Hair follicular keratinocyte (primary cell): ENCODE measurements at places on chromosomes 3 and 15. TPM values are rescaled to one million over a fixed set of nuclear protein-coding genes. Genes with fewer than 3 reads are reported as not detected.

The P2RY1 gene
- total RNA-seq = 1.5 and 2.0 TPM in 2 replicates

The MAGEF1 gene
- total RNA-seq = 15.1 and 24.0 TPM in 2 replicates

The GPR62 gene
- not detected in 2 replicates for total RNA-seq

The EIF2A gene
- total RNA-seq = 171 and 234 TPM in 2 replicates

The CX3CR1 gene
- total RNA-seq = not detected in 2 replicates

The MYRIP gene
- total RNA-seq = not detected in 2 replicates

The CLDN16 gene
- not detected in 2 replicates for total RNA-seq

The DMXL2 gene
- 7.3 and 9.4 TPM in 2 replicates for total RNA-seq

The CCK gene
- total RNA-seq = 1.0 and 2.8 TPM in 2 replicates

The XYLB gene
- 2.5 and 2.7 TPM in 2 replicates for total RNA-seq

The WDR72 gene
- 0.19 TPM in 1 of 2 replicates, not detected in the other for total RNA-seq

The SPINT1 gene
- total RNA-seq = 210 and 272 TPM in 2 replicates

The PRKAR2A gene
- 26.9 and 29.5 TPM in 2 replicates for total RNA-seq

The NXPE3 gene
- total RNA-seq = 11.3 and 17.0 TPM in 2 replicates

The PRC1 gene
- 38.0 and 169 TPM in 2 replicates for total RNA-seq

The ACTC1 gene
- not detected in 2 replicates for total RNA-seq

The LRRC15 gene
- total RNA-seq = not detected in 2 replicates

The KNG1 gene
- not detected in 2 replicates for total RNA-seq

The FBXL22 gene
- total RNA-seq = 0.23 and 0.30 TPM in 2 replicates

The ROPN1 gene
- total RNA-seq = not detected in 2 replicates

The PCYT1A gene
- 52.6 and 67.2 TPM in 2 replicates for total RNA-seq

The ALDH1A2 gene
- 0.70 TPM in 1 of 2 replicates, not detected in the other for total RNA-seq

The FSIP1 gene
- 0.76 and 2.0 TPM in 2 replicates for total RNA-seq

The EXD1 gene
- 0.57 TPM in 1 of 2 replicates, not detected in the other for total RNA-seq

The NR2E3 gene
- not detected in 2 replicates for total RNA-seq

The CBLB gene
- total RNA-seq = 5.0 and 6.8 TPM in 2 replicates

The SGO1 gene
- total RNA-seq = 2.7 and 8.8 TPM in 2 replicates

The TMC3 gene
- not detected in 2 replicates for total RNA-seq

The SCAANT1 gene
- total RNA-seq = not detected in 2 replicates

The ZNF501 gene
- total RNA-seq = 2.5 and 2.7 TPM in 2 replicates

The ATG3 gene
- 54.2 and 94.2 TPM in 2 replicates for total RNA-seq

The OXTR gene
- 0.16 and 0.61 TPM in 2 replicates for total RNA-seq

The SST gene
- total RNA-seq = not detected in 2 replicates

The MESP2 gene
- 1.4 and 1.7 TPM in 2 replicates for total RNA-seq

The GOLGA8T gene
- not detected in 2 replicates for total RNA-seq

The GRIP2 gene
- total RNA-seq = 0.16 TPM in 1 of 2 replicates, not detected in the other

The ARRDC4 gene
- 8.0 and 19.6 TPM in 2 replicates for total RNA-seq

The GOLGA8J gene
- total RNA-seq = not detected in 2 replicates

The FBXO40 gene
- not detected in 2 replicates for total RNA-seq

The GRK7 gene
- total RNA-seq = not detected in 2 replicates

The TF gene
- total RNA-seq = 0.27 TPM in 1 of 2 replicates, not detected in the other

The CCDC174 gene
- total RNA-seq = 7.0 and 11.4 TPM in 2 replicates

The VEPH1 gene
- total RNA-seq = 0.08 and 0.34 TPM in 2 replicates

The CPLX3 gene
- total RNA-seq = not detected in 2 replicates
